ENCODE measurements at places on chromosomes 7 and 10.
A peak's percentile ranks its signal among the peaks of the same experiment; 100 is the strongest.

DNA sequence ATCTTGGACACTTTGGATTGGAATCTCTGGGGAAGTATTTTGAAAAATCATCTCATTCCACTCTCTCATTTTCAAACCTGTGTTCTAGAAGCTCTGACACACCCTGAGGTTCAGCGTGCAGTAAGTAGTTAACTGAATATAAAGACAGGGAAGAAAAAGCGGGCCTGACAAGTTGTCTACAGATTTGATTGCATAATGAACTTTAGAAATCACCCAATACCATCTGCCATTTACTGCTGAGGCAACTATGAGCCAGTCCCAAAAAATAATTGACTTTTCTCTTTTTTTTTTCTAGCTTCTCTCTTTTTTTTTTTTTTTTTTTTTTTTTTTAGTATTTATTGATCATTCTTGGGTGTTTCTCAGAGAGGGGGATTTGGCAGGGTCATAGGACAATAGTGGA is 29.5 kb downstream of the CDC123 start:
- no peak for DNase-seq

- no peak for DNase-seq
Observed at GRCh38 chr7:85162721-85163120, 24.1 kb downstream of the SEMA3D start.

GRCh38 chr10:75375838-75376237 is 25.7 kb downstream of the ZNF503 start:
- DNase-seq: no peak

- DNase-seq: peak; percentile 73
Observed at GRCh38 chr7:33904681-33905388, 504 bp upstream of the BMPER start.

DNA sequence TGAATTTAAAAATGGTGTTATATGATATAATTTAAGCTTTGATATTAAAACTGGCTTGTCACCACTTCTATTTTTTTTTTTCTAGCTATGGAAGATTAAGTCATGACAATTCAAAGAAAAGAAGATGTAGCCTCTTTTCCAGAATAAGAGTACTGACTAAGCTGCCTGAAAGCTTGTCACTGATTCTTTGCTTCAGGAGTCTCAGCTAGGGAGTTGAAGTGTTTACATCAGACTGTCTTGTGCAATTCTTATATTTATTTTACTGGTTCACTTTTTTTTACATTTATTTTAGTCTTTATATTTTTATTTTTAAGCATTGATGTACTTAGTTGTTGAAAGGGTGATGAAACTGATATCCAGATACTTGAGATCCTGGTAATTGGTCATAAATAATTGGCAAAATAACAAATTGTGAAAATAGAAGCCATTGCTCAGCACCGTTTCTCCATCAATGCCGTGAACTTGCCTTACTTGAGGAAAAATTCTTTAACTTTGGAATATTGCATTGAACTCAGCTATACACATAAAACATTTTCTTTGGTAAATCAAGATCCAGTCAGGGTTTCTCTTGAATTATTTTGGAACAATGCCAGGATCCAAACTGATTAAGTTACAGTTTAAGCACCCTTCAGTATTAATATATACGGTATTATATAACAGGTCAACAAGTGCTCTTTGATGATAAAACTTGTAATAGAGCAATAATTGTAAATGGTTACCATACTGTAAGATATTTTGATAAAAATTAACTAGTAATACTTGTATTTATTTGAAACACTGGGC is 156.4 kb downstream of the PHTF2 start:
- no peak for DNase-seq

GRCh38 chr7:132240262-132240661 is 336.0 kb downstream of the PLXNA4 start:
- no peak for DNase-seq

GRCh38 chr10:31942892-31943291 is 14.3 kb upstream of the ARHGAP12 start:
- no peak for DNase-seq

- DNase-seq: no peak
Observed at GRCh38 chr7:127862525-127862924, 168.7 kb downstream of the LRRC4 start.
